Chondrocyte (in vitro differentiated cells): ENCODE measurements at places on chromosomes 1 and 21. TPM values are rescaled to one million over a fixed set of nuclear protein-coding genes. Genes with fewer than 3 reads are reported as not detected.

Gene ERMAP
- 13.1 to 15.7 TPM (median 13.7 TPM) in 3 replicates for total RNA-seq

- H3K36me3 ChIP-seq, result no peaks in the 10 kb centered on the region
- H3K4me1 ChIP-seq, result peaks cover 56% of the 10 kb centered on the region
- peak; percentile 43 for DNase-seq
- no peaks in the 10 kb centered on the region for H3K27me3 ChIP-seq
- H3K4me3 ChIP-seq, result no peak overlapping the region
Observed at GRCh38 chr1:41631154-41631553, 146.7 kb upstream of the EDN2 start.

DNA sequence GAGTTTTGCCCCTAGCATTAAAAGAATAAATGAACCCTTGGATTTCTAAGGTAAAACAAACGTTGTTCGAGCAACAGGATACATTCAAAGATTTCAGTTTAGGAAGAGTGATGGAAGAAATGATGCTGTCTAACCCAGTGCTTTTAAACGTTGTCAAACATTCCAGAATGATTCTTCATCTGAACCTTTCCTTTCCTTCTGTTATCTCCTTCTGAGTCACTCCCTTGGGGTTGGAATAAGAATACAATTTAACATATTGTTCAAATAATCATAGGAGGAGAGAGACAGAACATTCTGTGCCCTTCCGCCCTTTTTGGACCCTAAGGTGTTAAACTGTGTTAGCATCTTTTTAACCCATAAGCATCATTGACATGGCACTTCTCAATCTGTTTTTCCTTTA lies 61.1 kb upstream of the RCOR3 start:
- H3K27me3 ChIP-seq, result no peaks in the 10 kb centered on the region
- no peak for DNase-seq
- no peak overlapping the region for H3K27ac ChIP-seq
- peaks cover 5% of the 10 kb centered on the region for H3K4me1 ChIP-seq

DNA sequence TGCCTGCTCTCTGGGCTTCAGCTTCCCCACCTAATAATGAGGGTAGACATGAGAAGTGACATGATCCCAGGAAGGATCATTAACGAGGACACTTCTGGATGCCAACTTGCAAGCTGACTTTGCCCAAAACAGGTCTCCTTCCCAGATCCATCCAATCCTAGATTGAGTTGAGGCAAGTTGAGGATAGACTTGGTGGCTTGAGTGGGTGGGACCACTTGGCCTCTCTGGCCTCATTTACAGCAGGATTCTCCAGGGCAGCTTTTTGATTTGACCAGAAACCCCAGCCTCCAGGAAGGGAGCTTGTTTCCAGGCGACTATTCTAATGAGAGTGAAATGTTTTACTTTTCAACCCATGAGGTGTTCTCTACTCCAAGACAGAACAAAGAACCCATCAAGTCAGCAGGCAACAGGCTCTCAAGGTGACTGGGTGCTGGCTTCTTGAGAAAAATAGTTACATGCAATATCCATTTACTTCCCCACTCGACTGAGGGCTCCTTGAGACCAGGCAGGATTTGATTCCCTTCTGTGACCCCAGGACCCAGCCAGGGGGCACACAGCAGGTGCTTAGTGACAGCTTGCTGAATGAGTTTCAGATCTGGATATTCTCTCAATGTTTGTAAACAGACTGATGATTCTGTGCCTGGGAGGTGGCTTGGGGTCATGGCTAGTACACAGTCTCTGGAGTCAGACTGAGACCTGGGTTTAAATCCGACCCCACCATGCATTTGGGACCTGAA lies 128.2 kb downstream of the DMRTB1 start:
- H3K27ac ChIP-seq, result no peak overlapping the region
- peaks cover 31% of the 10 kb centered on the region for H3K4me1 ChIP-seq
- H3K36me3 ChIP-seq, result peaks cover 13% of the 10 kb centered on the region
- H3K4me3 ChIP-seq, result no peak overlapping the region
- DNase-seq, result peak; percentile 29
- H3K27me3 ChIP-seq, result no peaks in the 10 kb centered on the region

DNA sequence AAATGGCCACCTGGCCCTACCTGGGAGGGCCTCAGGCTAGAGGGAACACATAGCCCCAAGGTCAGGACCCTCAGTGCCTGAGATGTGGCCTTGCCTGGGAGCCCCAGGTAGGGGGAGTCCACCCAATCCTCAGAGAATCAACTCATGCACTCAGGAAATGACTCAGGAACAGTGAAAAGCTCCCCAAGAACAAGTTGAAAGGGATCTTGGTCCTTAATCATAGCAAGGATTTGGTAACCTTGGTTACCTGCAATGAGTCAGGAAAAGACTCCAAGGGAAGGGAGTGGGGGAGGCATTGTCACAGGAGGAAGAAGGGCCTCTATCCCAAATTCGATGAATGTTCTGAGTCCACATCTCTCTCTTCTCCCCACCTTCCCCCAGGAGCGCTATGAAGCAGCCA lies 17.0 kb downstream of the MAP7D1 start:
- H3K4me3 ChIP-seq, result no peak overlapping the region
- no peak for DNase-seq
- peaks cover 25% of the 10 kb centered on the region for H3K36me3 ChIP-seq
- H3K27ac ChIP-seq, result peak overlapping the region; percentile 51
- no peaks in the 10 kb centered on the region for H3K27me3 ChIP-seq

Gene GNG12
- 78.2 to 93.0 TPM (median 91.5 TPM) in 3 replicates for total RNA-seq

DNA sequence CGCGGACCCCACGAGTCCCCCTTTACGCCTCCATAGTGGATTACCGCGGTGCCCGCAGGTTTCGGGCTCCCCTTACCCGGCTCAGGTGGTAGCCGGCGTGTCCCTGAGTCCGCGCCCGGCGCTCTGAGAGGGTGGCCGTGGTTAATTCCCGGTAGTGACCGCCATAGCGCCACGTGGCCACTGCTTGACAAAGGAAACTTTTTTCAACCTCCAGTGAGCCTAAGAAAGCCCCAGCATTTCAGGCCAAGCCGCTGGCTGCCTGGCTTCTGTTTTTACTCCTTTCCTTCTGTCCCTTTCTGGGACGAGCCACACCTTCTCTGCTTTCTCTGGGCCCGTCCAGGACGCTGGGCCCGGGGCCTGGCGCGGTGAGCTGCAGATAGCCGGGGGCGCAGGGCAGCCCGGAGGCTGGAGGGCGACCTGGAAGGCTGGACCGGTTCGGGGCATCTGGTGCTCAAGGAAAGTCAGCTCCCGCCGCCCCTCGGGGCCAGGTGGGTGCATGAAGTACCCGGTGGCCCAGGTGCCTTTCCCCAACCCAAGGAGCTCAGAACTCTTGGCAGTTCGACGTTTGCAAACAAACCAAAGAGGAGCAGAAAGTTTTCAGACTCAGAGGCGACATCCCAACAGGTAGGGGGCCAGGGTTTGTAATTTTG lies 540 bp upstream of the C1orf198 start:
- no peaks in the 10 kb centered on the region for H3K27me3 ChIP-seq
- peak overlapping the region; percentile 95 for H3K27ac ChIP-seq
- H3K36me3 ChIP-seq, result peaks cover 37% of the 10 kb centered on the region
- H3K4me1 ChIP-seq, result peaks cover 45% of the 10 kb centered on the region

Gene IER5
- 15.6 to 23.6 TPM (median 16.6 TPM) in 3 replicates for total RNA-seq

DNA sequence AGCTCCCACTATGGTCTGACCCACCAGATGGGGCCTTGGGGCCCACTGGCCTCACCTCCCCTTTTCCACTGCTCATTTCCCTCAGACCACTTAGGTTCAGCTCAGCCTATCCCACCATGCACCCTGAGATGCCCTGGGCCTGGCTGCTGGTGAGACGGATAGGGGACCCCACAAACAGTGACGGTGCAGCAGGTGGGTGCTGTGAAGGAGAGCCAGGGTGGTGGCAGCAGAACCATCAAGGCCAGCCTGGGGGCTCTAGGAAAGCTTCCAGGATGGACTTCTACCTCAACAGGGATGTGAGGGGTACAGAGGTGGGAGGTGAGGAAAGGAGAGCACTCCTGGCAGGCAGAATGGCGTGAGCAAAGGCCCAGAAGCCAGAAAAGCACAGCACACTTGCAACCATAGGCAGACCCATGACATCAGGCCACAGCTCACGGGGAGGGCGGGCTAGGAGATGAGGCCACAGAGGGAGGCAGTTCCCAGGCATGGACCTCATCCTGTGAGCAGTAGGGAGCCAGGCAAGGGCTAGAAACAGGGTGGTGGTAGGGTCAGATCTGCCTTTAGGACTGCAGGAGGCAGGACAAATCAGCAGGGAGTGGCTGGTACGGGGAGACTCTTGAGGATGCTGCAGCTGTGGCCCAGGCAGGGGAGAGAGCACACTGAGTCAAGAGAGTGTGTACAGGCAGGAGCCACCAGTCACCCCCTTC lies 23.1 kb downstream of the CYB5RL start:
- H3K4me1 ChIP-seq, result no peaks in the 10 kb centered on the region
- H3K4me3 ChIP-seq, result no peak overlapping the region
- peak; percentile 63 for DNase-seq
- H3K27me3 ChIP-seq, result no peaks in the 10 kb centered on the region

Gene TMPRSS15
- 0.97 TPM in 1 of 3 replicates, not detected in the others for total RNA-seq

DNA sequence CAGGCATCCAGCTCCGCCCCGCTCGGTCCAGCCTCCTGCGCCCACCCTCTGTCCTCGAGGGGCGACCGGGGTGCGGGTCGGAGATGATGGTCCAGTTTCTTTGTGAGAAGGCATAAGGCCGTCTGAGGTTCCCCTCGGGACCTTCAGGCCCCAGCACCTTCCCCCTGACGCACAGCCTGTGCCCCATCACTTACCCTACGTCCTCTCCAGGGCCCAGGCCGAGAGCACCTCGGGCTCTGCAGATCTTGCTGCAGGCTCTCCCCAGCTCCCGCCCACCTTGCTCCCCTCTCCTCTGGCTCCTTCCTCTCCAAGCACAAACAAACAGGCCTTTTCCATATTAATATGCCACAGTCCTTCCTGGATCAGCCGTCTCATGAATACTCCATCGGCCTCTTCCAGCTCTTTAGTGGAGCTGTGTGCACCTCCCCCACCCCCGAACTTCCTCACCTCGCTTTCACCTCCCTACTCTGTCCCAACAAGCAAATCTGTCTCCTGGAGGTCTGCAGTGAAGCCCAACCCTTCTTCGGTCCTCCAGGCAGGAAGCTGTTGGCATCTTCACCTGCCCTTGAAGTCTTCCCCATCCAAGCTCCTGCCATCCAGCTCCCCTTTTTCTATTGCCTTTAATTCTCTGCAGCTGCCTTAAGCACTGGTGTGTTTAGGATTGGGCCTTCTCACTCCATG lies 448 bp upstream of the COL9A2 start:
- no peak overlapping the region for H3K27ac ChIP-seq
- peaks cover 10% of the 10 kb centered on the region for H3K27me3 ChIP-seq
- peaks cover 23% of the 10 kb centered on the region for H3K4me1 ChIP-seq
- no peaks in the 10 kb centered on the region for H3K36me3 ChIP-seq
- H3K4me3 ChIP-seq, result no peak overlapping the region

GRCh38 chr1:240242601-240243144 lies 151.0 kb downstream of the FMN2 start:
- peaks cover 42% of the 10 kb centered on the region for H3K4me1 ChIP-seq
- no peak overlapping the region for H3K4me3 ChIP-seq
- H3K36me3 ChIP-seq, result no peaks in the 10 kb centered on the region
- DNase-seq, result no peak
- H3K27ac ChIP-seq, result peak overlapping the region; percentile 23

GRCh38 chr1:207047505-207047904 lies 3.5 kb downstream of the YOD1 start:
- DNase-seq, result no peak
- peaks cover 50% of the 10 kb centered on the region for H3K4me1 ChIP-seq
- no peak overlapping the region for H3K4me3 ChIP-seq
- H3K27ac ChIP-seq, result no peak overlapping the region
- no peaks in the 10 kb centered on the region for H3K27me3 ChIP-seq
- H3K36me3 ChIP-seq, result peaks cover 6% of the 10 kb centered on the region

Gene KRTAP13-2
- total RNA-seq, result not detected in 3 replicates

Gene SPRR2D
- not detected in 3 replicates for total RNA-seq

DNA sequence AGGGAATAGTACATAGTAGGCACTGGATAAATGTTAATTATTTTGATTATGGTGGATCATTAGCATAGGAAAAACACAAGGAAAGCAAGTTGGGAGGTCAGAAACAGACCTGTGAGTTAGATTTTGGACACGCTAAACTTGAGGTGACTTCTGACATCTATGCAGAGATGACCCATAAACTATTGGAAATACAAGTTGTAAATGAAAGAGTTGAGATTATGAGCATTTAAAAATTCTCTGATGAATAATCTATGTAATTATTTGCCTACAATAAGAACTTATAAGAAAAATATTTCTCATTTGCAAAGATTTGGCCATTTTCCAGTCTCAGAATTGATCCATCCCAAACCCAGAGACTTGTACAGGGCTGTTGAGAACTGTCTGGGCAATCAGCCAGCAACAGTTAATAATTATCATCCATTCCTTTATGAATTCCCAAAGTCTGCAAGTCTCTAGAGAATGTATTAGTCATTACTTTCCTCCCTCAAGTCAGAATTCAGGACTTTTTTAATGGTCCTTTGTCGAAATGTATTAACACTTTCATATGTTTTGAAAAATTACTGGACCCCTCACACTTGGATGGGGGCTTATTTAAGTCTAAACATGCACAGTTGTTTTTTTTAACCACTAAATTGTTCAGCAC lies 19.4 kb upstream of the SLAMF6 start:
- no peaks in the 10 kb centered on the region for H3K36me3 ChIP-seq
- no peaks in the 10 kb centered on the region for H3K27me3 ChIP-seq
- H3K27ac ChIP-seq, result no peak overlapping the region
- H3K4me1 ChIP-seq, result peaks cover 6% of the 10 kb centered on the region
- no peak for DNase-seq

Gene KRTAP11-1
- total RNA-seq, result not detected in 3 replicates

DNA sequence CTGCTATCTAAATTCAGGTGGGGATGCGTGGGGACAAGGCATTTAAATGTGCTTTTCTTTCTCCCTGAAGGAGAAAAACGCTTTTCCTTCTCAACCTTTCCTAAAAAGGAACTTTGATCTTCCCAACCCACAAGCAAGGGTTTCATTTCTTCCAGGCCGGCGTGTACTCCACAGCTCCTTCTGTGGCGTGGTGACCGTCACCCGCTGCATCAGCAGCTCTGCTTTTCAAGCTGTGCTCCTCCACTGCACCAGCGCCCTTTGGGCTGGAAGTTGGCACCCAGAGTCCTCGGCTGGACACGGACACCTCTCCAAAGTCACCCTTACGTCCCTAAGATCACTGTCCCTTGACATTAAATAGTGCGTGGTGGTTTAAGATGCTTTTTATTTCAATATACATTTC lies 54.3 kb downstream of the PEX14 start:
- H3K36me3 ChIP-seq, result no peaks in the 10 kb centered on the region
- peak overlapping the region; percentile 96 for H3K27ac ChIP-seq
- H3K27me3 ChIP-seq, result no peaks in the 10 kb centered on the region
- H3K4me1 ChIP-seq, result peaks cover 47% of the 10 kb centered on the region
- DNase-seq, result no peak

Gene MPL
- not detected in 3 replicates for total RNA-seq

Gene GJA5
- total RNA-seq, result 0.17 to 0.44 TPM in 2 of 3 replicates, not detected in the other

Gene DISP3
- total RNA-seq, result 0.05 to 0.21 TPM in 2 of 3 replicates, not detected in the other

Gene C1QC
- not detected in 3 replicates for total RNA-seq

Gene IGSF21
- not detected in 3 replicates for total RNA-seq

- no peaks in the 10 kb centered on the region for H3K27me3 ChIP-seq
- H3K4me3 ChIP-seq, result no peak overlapping the region
- no peak for DNase-seq
Observed at GRCh38 chr1:222953585-222953984, 138.7 kb downstream of the DISP1 start.
